ENCODE measurements at places on chromosomes 6 and 20. TPM values are rescaled to one million over a fixed set of nuclear protein-coding genes. Genes with fewer than 3 reads are reported as not detected.

ZSCAN23 gene
- 1.1 TPM for total RNA-seq

MDFI gene
- 176 TPM for total RNA-seq

CD109 gene
- total RNA-seq: 4.9 TPM

CLVS2 gene
- not detected for total RNA-seq

HLA-DMA gene
- total RNA-seq: 0.14 TPM

ENPP3 gene
- total RNA-seq: 0.05 TPM

OLIG3 gene
- not detected for total RNA-seq

SLC32A1 gene
- total RNA-seq: not detected

WFDC10B gene
- not detected for total RNA-seq

HLA-DRA gene
- total RNA-seq: not detected

ABHD16B gene
- not detected for total RNA-seq

GPR63 gene
- total RNA-seq: 8.7 TPM

HCK gene
- total RNA-seq: not detected

MYL9 gene
- 0.76 TPM for total RNA-seq

LY6G6F gene
- total RNA-seq: not detected

SPATS1 gene
- not detected for total RNA-seq

FNDC1 gene
- total RNA-seq: not detected

PBOV1 gene
- not detected for total RNA-seq

RPS21 gene
- total RNA-seq: 3,675 TPM

NKAIN4 gene
- 16.4 TPM for total RNA-seq

GSTA5 gene
- not detected for total RNA-seq

MYMX gene
- total RNA-seq: 116 TPM

DOK5 gene
- not detected for total RNA-seq

CNR1 gene
- 9.3 TPM for total RNA-seq

ELOVL2 gene
- 21.1 TPM for total RNA-seq

SLC18B1 gene
- total RNA-seq: 15.2 TPM

PACRG gene
- total RNA-seq: not detected

LY6G5B gene
- 3.2 TPM for total RNA-seq

MPIG6B gene
- total RNA-seq: 0.47 TPM

TFAP2D gene
- not detected for total RNA-seq

CAP2 gene
- total RNA-seq: 15.1 TPM

SLC4A11 gene
- total RNA-seq: 16.4 TPM

Measured in SJCRH30 (cell line).